ENCODE measurements at places on chromosomes 6 and 20.
A peak's percentile ranks its signal among the peaks of the same experiment; 100 is the strongest.

- DNase-seq: no peak
These were observed 773 bp upstream of the ZBP1 start for GRCh38 chr20:57620999-57621398.

DNA sequence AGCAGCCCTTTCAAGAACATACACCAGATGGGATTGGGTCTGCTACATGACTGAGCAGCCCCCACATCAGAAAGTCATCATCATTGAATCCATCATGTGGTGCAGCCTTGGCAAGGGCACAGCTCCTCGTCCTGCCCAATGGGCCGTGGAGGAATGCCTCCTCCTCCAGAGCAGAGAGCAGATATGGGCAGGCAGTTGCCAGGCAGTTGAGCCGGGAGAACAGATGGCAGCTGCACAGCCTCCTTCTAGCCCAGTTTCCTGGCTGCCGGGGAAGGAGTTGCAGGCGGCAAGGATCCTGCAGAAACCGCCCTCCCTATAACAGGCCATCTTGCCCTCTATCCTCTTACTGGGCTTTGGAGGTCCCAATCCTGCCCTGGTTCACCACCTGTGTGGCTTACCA, 11.9 kb upstream of the ZFAND3 start:
- no peak for DNase-seq

- DNase-seq: peak; percentile 83
These were observed 33.0 kb downstream of the SLCO4A1 start for GRCh38 chr20:62675156-62675876.

DNA sequence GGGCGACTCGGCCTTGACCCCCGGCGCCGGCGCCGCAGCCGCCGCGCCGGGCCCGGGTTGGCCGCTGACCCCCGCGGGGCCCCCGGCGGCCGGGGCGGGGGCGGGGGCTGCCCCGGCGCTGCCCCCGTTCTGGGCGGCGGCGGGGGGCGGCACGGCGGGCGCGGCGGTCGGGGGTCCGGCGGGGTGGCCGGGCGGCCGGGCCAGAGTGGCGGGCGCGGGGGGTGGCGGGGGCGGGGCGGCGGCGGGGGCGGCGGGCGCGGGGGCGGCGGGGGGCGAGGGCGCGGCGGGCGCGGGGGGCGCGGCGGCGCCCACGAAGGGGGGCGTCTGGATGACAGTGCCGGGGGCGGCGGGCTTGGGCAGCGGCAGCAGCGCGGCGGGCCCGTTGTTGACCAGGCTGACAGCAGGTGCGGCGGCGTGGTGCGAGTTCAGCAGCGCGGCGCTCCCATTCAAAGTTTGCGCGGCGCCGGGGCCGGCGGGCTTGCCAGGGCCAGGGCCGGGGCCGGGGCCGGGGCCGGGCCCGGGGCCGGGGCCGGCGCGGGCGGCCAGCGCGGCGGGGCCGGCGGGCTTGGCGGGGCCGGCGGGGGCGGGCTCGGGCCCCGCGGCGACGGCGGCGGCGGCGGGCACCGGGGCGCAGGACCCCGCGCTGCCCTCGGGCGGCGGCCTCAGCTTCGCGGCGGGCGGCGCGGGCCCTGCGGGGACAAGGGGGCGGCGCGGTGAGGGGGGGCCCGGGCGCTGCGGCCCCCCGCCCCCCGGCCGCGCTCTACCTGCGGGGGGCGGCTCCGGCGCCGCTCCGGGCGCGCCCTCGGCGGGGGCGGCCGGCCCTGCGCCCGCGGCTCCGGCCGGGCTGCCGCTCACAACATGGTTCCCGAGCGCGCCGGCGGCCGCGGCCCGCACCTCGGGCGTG, 659 bp downstream of the TAF4 start:
- no peak for DNase-seq

DNA sequence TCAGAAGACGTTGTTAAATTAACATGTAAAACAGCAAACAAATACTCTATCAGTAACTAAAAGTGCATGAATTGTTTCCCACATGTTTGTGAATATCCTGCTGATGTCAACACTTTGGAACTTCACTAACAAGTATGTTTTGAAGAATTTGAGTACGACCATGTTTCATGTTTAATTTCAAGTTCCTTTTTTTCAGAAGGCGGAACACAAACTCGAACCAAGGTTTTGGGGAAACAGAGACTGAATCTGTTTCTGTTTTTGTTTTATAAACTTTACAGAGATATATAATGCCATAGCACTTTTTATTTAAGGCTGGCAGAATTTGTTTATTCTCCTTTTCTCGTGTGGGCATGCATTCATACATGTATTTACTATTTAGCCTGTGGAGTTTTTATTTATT, 509.3 kb upstream of the CITED2 start:
- no peak for DNase-seq

- no peak for DNase-seq
These were observed 130.4 kb upstream of the CDH4 start for GRCh38 chr20:61121661-61122060.

DNA sequence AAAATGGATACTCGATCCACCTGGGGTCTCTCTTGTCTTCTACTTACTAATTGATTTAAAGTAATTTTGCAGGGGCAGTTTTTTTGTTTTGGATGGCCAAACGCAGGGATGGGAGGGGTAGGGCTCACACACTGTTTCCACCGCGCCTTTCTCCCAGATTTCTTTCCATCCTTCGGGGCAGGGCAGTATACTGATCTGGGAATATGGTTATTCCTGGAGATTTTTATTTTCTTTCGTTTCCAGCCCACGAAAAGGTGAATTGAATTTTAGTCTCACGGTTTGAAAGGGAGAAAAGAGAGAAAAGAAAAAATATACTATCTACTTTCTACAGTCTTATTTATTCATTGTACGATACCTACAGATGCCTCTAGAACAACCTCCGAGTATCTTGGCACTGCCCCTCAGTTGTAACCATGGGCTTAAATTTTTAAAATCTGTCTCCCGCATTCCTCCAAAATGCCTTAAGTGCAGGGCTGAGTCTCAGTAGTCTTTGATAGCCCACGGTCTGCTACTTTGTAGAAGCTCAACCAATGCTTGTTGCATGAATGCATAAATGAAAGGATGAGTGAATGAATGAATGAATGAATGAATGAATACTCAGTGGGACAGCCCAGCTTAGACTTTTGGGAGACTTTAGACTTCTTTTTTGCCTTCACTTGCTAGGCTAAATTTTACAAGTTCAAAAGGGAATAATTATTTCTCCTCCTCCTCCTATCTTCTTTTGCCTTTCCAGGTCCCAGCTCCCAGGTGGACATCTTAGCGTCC, 18.1 kb upstream of the TRIM27 start:
- no peak for DNase-seq

GRCh38 chr6:129895692-129896091, 34.6 kb upstream of the TMEM244 start:
- DNase-seq: no peak

- DNase-seq: peak; percentile 99
These were observed at the start of gene PANK2 for GRCh38 chr20:3888622-3889488. Gene PANK2, plus strand, starts transcription at chr20:3889387.
